Upper lobe of left lung (tissue), 6 donors: ENCODE measurements at places on chromosomes 16 and 17. TPM values are rescaled to one million over a fixed set of nuclear protein-coding genes. Genes with fewer than 3 reads are reported as not detected.
A peak's percentile ranks its signal among the peaks of the same experiment; 100 is the strongest.

The MAPT gene
- 2.9 TPM for total RNA-seq

The MPV17L gene
- 1.2 TPM for total RNA-seq

DNA sequence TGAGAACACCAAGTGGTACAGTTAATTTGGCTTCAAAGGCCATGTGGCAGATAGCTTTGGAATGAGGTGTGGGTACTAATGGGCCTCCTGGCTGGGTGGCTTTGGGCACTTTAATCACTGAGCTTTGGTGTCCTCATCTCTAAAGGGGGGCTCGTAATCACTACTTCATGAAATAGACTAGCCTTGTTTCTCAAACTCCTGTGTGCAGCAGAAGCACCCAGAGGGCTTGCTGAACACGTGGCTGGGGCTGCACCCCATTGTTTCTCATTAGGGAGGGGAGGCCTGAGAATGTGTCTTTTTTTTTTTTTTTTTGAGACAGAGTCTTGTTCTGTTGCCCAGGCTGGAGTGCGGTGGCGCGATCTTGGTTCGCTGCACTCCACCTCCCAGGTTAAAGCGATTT, 5.8 kb downstream of the EPN2 start:
- H3K27ac ChIP-seq = peak overlapping the region; percentile 49
- H3K27me3 ChIP-seq = no peaks in the 10 kb centered on the region
- H3K4me3 ChIP-seq = no peak overlapping the region

DNA sequence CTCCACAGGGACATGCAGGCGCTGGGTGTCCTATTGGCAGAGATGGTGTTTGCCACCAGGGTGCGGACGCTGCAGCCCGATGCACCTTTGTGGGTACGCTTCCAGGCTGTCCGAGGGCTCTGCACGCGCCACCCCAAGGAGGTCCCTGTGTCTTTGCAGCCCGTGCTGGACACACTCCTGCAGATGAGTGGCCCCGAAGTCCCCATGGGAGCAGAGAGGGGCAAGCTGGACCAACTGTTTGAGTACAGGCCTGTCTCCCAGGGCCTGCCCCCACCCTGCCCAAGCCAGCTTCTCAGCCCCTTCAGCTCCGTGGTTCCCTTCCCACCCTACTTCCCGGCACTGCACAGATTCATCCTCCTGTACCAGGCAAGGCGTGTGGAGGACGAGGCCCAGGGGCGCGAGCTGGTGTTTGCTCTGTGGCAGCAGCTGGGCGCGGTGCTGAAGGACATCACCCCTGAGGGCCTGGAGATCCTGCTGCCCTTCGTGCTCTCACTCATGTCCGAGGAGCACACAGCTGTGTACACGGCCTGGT, 2.8 kb downstream of the WDR81 start:
- H3K27ac ChIP-seq = no peak overlapping the region
- H3K4me3 ChIP-seq = no peak overlapping the region
- no peak for DNase-seq
- H3K4me1 ChIP-seq = peaks cover 82% of the 10 kb centered on the region

DNA sequence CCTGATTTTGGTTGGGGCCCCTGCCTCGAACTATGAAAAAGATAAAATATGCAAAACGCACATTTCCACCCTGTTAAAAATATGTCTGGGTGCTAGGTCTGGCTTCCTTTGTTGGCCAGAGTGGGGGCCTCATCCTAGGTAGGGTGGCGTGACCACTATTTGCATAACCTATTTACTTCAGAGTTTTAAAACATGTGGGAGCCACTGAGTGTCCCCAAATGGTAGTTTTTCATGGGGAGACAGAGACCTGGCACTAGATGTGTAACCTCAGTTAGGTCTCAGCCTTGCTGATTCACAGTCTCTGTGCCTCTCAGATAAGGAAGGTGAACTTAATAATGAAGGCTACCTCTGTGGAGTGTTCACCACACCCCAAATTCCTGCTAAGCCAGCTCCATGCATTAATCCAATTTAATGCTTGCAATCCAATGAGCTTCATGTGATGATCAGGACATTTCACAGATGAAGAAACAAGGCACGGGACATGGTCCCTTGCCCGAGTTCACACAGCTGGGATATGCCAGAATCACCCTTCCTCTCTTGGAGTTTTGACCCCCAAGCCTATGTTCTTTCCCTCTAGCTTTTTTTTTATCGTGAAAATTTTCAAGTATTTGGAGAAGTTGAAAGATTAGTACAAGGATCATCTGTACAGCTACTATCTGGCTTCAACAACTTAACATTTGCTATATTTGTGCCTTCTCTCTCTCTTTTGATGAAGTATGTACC, 103.4 kb downstream of the IRF8 start:
- H3K27me3 ChIP-seq = no peaks in the 10 kb centered on the region
- DNase-seq = no peak
- H3K36me3 ChIP-seq = no peaks in the 10 kb centered on the region
- H3K4me1 ChIP-seq = no peaks in the 10 kb centered on the region
- H3K27ac ChIP-seq = no peak overlapping the region
